ENCODE measurements at places on chromosomes 13 and 19.

GRCh38 chr19:56477429-56478338, 539 bp upstream of the ZNF667 start:
- peak; percentile 79 for DNase-seq

GRCh38 chr19:1748873-1749341, 4.4 kb upstream of the ONECUT3 start:
- no peak for DNase-seq

GRCh38 chr19:17834350-17835181, 13.2 kb downstream of the JAK3 start:
- no peak for DNase-seq

GRCh38 chr13:42486711-42487198, 87.2 kb upstream of the TNFSF11 start:
- DNase-seq: no peak

GRCh38 chr19:4635754-4636116, 3.6 kb upstream of the TNFAIP8L1 start:
- DNase-seq: no peak

GRCh38 chr19:51687791-51688670, 5.1 kb upstream of the SPACA6 start:
- no peak for DNase-seq

Measured in NCI-H1092 (cell line).